ENCODE measurements at places on chromosomes 2 and 18. TPM values are rescaled to one million over a fixed set of nuclear protein-coding genes. Genes with fewer than 3 reads are reported as not detected.

C2orf66 gene
- total RNA-seq: not detected

DQX1 gene
- 0.16 TPM for total RNA-seq

GAREM2 gene
- total RNA-seq: 4.0 TPM

EDAR gene
- total RNA-seq: not detected

SCN1A gene
- total RNA-seq: 0.77 TPM

PRKAG3 gene
- total RNA-seq: not detected

GKN1 gene
- total RNA-seq: not detected

FAM228A gene
- not detected for total RNA-seq

SERPINB12 gene
- not detected for total RNA-seq

ARHGEF4 gene
- 2.9 TPM for total RNA-seq

SH3RF3 gene
- total RNA-seq: 0.35 TPM

ADD2 gene
- 5.2 TPM for total RNA-seq

SCYGR4 gene
- not detected for total RNA-seq

RDH14 gene
- 47.2 TPM for total RNA-seq

ITM2C gene
- total RNA-seq: 184 TPM

TIGD1 gene
- 4.1 TPM for total RNA-seq

ZEB2 gene
- total RNA-seq: 71.9 TPM

RAX gene
- not detected for total RNA-seq

CPO gene
- total RNA-seq: not detected

HOXD9 gene
- total RNA-seq: 0.18 TPM

RPL37A gene
- total RNA-seq: 3,239 TPM

FMNL2 gene
- total RNA-seq: 50.8 TPM

KLHL41 gene
- total RNA-seq: 1.3 TPM

GALNT13 gene
- total RNA-seq: 0.21 TPM

RNF152 gene
- total RNA-seq: 9.6 TPM

SCN3A gene
- total RNA-seq: 0.03 TPM

CIB4 gene
- total RNA-seq: not detected

TEKT4 gene
- total RNA-seq: not detected

AGXT gene
- total RNA-seq: not detected

PAIP2B gene
- 1.5 TPM for total RNA-seq

RBM44 gene
- 0.29 TPM for total RNA-seq

MEP1B gene
- not detected for total RNA-seq

HAAO gene
- total RNA-seq: not detected

MYOM1 gene
- 0.26 TPM for total RNA-seq

THSD7B gene
- not detected for total RNA-seq

STK11IP gene
- total RNA-seq: 14.7 TPM

SCN2A gene
- not detected for total RNA-seq

ERBB4 gene
- total RNA-seq: 0.32 TPM

BOLL gene
- total RNA-seq: not detected

RUFY4 gene
- not detected for total RNA-seq

TXNDC2 gene
- total RNA-seq: not detected

MSTN gene
- total RNA-seq: not detected

CYP1B1 gene
- total RNA-seq: 0.08 TPM

ADGRF3 gene
- not detected for total RNA-seq

ING5 gene
- total RNA-seq: 24.2 TPM

PLGLB2 gene
- total RNA-seq: not detected

ARHGEF33 gene
- total RNA-seq: not detected

Data from SK-MEL-5 (cell line).